Hematopoietic multipotent progenitor cell treated with erythropoietin and hydrocortisone succinate and interleukin-3 and kit ligand, for 6 days (in vitro differentiated cells): ENCODE measurements at places on chromosomes 3 and 15.

- peak; percentile 78 for DNase-seq
Measured at GRCh38 chr15:89673165-89673512, 6.0 kb downstream of the PLIN1 start.

DNA sequence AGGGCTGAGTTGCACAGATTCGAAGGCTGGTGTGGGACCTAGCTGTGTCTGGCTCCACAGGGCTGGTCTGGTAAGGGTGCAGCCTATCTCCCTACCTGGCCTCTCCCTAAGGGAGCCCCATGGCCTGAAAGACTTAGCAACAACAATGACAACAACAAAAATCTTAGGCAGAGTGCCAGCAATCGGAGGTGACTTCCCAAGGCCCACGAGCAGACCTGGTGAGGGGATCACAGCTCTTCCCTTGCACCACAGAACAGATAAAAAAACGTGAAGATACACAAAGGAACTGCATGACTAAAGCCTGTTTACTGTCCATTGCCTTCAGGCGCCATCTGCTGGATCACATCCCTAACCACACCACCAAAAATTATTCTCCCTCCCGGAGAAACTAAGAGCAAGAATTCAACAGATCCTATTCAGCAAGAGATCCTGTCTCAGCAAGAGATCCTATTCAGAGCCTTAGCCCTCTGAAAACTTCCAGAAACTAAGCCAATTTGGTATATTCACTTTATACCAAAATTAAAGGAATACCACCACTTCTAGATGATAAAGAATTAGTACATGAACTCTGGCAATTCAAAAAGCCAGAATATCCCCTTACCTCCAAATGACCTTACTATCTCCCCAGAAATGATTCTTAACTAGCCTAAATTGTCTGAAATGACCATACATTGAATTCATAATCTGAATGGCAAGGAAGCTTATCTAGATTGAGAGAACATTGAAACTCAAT lies 24.1 kb upstream of the OR5K4 start:
- peak; percentile 75 for DNase-seq

DNA sequence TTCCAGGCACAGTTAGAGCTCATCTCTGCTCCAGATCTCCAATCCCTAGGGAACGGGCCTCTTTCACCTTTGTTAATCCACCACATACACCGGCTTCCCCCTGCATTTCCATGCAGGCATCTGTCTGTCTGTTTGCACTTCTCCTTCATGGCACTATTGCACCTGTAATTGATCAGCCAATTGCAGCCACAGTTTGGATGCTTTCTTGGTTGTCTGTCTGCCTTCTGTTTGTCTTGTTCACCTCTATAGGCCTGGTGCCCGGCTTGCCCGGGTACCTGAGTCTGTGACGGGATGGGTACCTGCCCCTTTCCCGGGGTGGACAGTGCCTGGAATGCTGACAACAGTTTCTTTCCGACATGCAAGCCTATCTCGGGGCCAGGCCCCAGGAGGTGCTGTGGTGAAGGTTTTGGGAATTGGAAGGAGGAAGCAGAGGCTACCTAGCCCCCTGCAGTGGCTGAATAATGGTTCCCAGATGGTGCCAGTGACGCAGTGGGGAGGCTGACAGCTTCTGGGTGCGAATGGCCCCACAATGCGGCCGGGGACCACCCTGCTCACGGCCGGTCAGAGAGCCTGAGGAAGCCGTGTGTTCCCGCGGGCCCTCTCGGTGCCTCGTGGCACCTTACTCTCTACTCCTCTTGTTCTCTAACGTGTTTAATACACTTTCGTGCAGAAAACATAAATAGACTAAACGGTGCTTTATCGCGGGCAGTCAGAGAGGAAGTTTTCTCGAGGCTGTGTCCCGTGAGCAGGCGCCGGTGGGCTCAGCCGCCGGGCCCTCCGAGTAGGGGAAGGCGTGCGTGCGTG lies 31.3 kb upstream of the RAB6B start:
- peak; percentile 34 for DNase-seq

DNA sequence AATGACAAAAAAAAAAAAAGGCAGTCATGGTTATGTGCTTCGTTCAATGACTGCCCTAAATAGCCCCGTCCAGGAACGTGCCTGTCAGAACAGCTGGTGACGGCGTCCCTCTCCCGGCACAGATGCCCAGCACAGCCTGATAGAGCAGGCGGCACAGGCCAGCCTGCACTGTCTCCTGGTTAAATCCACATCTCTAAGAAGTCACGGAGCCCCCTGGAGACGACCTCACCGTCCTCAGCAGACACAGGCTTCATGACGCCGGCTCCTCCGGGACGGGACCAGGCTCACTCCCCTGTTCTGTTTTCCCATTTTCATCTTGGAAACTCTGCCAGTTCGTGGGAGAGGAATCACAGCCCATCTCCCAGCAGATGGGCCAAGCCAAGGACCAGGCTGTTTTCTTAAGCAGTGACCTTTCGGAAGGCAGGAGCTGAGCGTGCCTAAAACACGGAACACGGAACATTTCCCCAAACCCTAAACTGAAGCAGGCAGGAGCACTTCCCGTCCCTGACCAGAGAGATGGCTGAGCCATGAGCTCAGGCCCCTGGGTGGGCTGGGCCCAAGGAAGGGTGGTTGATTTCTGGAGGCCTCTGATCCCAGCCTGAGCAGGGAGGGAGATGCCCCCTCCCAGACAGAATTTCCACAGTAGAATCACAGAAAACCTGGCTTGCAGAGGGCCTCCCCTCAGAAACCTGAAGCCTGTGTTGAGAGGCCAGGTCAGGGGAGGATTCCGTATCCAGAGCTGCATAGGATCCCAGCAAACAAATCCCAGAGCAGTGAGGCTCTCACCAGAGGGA lies 35.9 kb downstream of the ADCY5 start:
- no peak for DNase-seq

DNA sequence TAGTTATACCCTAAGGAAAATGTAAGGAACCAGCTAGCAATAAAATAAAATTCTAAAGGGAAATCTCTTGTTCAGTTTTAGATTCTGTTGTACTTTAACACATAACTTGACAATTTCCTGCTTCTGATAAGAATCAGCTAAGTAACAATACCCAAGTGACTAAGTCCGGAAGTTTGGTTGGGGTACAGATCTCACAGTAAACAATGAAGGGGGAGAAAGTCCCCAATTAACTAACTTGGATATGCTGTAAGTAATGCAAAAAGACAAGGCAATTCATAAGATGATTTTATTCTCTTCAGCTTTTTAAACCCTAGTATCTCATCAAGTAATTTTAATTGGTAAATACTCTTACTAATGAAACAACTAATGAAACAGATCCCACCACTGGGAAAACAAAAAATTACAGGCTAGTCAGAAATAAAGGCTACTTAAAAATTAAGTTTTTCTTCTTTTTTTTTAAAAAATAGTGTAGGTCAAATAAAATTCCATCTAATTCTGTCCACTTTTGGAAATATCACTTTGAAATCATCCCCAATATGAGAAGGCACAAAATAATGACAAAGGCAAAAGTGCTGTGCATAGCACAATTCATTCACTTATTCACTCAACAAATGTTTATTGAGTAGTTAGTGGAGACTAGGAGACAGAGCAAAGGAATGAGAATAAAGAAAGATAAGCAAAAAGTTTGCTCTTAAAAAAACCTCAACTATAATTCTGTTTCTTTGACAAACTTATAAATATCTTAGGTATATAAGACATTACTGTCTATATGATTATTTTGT lies 37.8 kb upstream of the IL20RB start:
- DNase-seq, result peak; percentile 55

- DNase-seq, result no peak
Measured at GRCh38 chr15:32878869-32879805, 161.3 kb downstream of the GREM1 start.

DNA sequence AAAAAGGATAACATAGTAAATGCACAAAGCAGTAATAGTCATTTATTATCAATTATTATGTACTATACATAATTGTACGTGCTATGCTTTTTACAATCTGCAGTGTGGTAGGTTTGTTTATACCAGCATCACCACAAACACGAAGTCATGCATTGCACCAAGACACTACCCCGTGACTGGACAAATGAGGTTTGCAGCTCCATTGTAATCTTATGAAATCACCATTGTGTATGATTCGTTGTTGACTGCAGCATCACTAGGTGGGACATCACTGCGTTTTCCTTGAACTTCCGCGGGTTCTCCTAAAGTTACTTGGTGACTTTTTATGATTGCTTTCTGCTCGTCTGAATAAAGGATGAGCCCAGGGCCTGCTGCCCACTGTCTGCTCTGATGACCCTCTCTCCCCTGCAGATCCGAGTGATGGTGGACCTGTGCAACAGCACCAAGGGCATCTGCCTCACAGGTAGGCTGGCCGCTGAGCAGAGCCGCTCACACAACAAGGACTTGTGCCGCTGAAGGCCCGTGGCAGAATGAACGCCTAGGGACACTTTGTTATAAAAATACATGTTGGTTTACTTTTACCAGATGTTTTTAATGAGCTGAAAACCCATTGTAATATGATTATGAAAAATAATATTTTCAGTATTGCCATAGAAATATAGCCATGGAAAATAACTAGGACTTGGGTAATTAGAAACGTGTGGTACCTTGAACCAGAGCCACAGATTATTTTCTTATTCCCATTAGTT lies 35.8 kb downstream of the GLDN start:
- no peak for DNase-seq

GRCh38 chr3:192841428-192841827 lies 76.2 kb downstream of the MB21D2 start:
- DNase-seq, result no peak

DNA sequence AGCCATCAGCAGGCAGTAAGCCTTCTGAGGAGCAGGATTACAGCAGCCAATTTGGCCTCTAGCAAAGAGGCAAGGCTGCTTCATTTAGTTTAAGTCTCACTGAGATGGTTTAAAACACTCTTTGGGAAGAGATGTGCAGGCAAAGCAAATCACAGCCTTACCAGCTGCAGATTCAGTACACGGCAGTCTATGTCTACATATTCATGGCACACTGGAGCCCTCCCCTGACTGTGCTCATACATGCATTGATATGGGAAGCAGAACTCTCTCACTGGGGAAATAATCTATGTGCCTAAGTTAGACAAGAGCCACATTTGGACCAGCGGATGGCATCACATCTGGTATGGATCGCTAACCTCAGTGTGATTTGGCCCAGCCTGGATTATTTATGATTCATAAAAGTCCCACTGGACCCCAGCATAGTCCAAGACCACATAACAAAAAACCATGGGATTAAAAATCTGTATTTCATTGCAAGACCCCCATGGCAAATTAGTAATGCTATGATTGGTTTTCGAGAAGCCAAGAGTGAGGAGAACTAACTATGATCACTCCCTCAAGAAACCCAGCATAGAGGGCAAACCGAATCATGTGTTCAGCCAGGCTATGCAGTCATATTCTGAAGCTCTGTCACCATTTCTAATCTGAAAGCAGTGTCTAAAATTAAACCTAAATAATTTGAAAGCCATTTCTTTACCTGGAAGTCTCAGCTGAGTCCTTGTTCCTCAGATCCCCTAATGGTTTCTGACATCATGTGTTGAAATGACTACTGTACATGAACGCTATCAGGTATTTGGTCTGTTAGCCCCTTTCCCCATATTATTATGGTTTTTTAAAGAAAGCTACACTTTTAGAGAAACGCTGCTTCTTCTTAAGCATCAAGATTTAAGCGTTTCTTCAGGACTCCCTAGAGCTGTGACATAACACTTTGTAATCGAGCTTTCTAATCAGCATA lies 1.2 kb downstream of the PRICKLE2 start:
- DNase-seq, result no peak

GRCh38 chr3:126064627-126065258 lies 19.2 kb downstream of the SLC41A3 start:
- peak; percentile 74 for DNase-seq

DNA sequence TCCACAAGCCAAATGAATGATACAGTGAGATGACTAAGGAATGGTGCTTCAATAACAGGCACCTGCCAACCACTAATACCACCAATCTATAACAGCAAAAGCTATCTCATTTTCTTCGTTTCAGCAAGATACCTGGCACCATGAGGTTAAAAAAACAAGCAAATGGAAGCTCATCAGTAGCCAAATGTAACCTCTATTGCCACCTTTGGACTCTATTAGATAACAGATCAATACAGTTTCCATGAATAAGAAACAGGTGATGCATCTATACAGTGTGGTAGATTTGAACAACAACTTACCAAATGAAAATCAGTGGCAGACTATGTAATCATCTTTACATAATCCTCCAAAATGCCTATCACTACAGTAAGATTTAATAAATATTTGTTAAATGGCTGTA lies 32.8 kb downstream of the PLOD2 start:
- DNase-seq, result no peak

- no peak for DNase-seq
Measured at GRCh38 chr3:55673764-55674163, 186.7 kb upstream of the WNT5A start.

DNA sequence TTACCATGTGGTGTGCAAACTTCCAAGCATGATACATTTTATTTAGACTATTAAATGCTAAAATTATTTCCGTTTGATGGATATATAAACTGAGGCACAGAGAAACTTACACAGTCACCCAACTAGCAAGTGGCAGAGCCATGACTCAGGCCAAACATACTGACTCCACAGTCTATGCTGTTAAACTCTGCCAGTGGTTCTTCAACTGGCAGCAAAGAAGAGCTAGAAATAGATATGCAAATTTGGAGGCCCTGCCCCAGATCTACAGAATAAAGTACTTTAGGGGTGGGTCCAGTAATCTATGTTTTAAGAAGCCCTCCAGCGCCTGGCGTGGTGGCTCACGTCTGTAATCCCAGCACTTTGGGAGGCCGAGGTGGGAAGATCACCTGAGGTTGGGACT lies 400.0 kb downstream of the FOXP1 start:
- peak; percentile 15 for DNase-seq
